Activated T-cell treated with anti-CD3 and anti-CD28 coated beads for 24 hours (primary cell): ENCODE measurements at places on chromosomes 11 and 22.

- DNase-seq, result no peak
Measured at GRCh38 chr11:68142441-68143309, 21.5 kb upstream of the CHKA start.

- no peak for DNase-seq
Measured at GRCh38 chr11:68956547-68957254, 24.1 kb downstream of the MRGPRD start.

- DNase-seq, result no peak
Measured at GRCh38 chr11:127103586-127104388, 103.2 kb upstream of the KIRREL3 start.

- DNase-seq, result no peak
Measured at GRCh38 chr11:16863389-16863788, 124.9 kb downstream of the C11orf58 start.

DNA sequence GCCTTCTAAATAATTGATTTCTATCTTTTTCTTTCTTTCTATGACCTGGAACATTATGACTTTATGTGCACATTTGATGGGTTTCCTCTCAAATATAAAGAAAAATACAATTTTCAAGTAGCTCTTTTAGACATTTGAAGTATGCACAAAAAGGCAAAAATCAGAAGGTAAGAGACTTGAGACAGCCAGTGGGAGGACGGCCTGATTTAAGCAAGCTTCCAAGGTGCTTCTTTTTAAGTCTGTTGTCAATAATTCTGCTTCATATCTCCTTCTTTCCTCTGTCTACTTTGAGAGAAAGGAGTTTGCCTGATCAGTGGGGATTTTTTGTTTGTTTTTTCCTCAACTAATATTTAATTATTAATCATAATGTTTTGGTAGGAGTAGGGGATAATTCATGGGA, 188.2 kb upstream of the ARHGAP20 start:
- DNase-seq, result no peak

GRCh38 chr22:50536226-50536625, 6.4 kb upstream of the TYMP start:
- DNase-seq, result no peak

DNA sequence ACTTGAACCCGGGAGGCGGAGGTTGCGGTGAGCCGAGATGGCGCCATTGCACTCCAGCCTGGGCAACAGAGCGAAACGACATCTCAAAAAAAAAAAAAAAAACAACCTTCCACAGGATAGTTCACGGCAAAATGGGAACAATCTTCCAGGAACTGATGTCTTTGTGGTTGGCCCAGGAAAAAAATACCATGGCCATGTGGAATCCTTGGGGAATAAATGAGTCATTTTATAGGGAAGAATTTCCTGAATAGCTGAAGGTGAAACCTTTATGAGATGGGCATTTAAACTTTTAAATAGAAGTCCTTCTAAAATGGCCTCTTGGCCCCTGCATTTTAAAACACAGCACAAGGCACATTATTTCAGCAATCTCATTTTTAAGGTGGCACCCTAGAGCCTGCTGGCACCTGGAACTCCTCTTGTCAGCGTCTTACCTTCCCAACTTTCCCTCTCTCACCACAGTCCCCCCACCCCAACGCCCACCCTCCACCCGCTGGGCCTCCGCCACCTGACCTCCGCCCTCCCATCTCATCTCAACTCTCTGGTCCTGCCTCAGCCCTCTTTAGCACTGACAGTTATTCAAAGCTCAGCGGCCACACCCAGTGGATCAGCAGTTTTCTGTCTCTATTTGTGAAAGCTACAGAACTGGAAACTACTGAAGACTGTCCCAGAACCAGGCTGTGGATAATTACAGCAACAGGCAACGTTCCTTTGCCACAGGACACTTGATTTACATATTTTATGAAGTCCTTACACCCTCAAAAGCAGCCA, 43.1 kb downstream of the SCGB1A1 start:
- DNase-seq, result no peak

GRCh38 chr11:122633219-122633829, 22.2 kb upstream of the UBASH3B start:
- DNase-seq, result no peak

DNA sequence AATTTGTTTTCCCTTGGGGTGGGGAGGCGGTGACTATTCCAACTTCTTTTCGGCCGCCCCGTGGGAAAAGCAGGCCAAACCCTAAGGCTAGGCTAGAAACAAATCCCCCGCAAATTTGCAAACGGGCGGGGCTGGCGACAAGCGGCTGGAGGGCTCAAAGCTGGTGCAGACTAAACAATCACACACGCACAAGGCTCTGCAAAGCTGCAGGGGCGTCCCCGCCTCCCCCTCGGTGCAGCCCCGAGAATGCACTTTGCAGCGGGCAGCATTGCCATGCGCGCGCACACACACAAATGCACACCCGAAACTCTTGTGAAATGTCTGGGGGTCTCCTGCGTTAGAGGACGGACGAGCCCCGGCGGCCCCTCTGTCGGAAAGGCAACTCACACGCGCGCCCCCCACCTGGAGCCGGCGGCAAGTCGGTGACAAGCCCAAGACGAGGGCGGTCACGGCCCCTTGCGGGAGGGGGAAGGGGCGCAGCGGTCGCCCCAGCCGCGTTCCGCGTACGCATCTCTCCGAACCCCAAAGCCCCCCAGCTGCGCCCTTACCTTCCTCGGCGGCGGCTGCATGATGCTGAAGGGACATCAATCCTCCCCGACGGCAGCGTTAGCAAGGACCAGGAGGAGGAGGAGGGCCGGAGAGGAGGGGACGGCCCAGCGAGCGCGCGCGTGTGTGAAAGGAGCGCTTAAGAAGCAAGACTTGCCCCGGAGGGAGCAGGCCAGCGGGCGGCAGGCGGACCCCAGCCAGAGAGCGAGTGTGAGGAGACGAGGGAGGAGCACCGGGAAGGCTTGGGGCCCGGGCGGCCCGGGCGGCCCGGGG, 600 bp downstream of the FCHSD2 start:
- peak; percentile 41 for DNase-seq

GRCh38 chr11:122917311-122917710, 34.8 kb downstream of the JHY start:
- DNase-seq, result no peak

GRCh38 chr11:57330029-57330428, 5.3 kb upstream of the TNKS1BP1 start:
- DNase-seq, result no peak

DNA sequence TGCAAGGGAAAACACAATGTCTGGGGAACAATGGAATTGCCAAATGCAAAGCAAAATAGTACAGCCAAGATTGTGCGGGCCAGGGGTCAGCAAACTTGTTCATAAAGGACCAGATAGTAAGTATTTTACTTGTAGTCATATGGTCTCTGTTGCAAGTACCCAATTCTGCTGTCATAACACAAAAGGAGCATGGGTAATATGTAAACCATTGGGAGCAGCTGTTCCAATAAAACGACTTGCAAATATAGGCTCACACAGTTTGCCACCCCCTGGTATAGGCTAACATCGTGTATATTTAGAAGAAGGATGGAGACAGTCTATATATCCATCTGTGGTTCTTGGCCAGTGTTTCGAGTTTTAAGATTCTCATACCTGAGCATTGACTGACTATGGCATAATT, 15.6 kb downstream of the SDHAF2 start:
- no peak for DNase-seq

GRCh38 chr11:107679255-107680024, 32.4 kb downstream of the SLN start:
- no peak for DNase-seq

DNA sequence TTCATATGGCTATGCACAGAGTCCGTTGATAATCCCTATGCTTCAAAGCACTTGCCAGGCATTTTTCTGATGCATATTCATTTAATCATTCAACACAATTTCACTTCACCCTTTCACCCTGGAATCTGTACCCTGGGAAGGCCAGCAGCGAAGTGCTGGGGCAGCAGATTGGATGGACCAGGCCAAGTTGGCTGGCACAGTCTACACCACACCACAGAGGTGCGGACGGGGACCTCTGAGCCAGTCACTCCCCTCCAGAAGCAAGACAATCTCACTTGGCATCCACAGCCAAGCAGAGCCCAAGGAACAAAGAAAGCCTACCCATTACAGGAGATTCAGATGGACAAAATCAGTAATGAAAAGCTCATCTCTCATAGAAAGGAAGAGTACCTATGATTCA, 130.2 kb downstream of the GALNT18 start:
- DNase-seq, result no peak

DNA sequence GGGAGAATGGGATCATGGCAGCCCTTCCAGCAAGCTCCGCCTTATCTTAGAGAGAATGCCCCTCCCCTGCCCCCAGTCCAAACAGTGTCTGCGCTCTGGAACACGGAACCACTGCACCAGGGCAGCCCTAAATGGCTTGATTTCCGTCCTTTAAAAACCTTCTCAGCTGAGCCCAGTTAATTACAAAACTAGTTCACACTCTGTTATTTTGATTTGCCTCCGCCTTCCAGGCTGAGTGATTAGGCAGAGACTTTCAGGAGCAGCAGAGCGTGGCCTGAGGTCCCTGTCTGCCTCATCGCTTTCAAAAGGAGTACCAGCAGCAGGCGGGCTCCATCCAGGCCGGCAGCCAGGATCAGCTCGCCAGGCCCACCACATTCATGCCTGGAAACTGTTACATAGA, 313.0 kb downstream of the BRD1 start:
- DNase-seq, result no peak

- no peak for DNase-seq
Measured at GRCh38 chr11:60280412-60280811, at the start of gene MS4A4A. TSS of gene MS4A4A (plus strand) at chr11:60280666. CDS start at chr11:60280676, 10 bp downstream.

GRCh38 chr11:65435411-65435931, 12.9 kb downstream of the NEAT1 start:
- no peak for DNase-seq

- DNase-seq, result no peak
Measured at GRCh38 chr11:101010899-101011298, 118.7 kb downstream of the PGR start.

- no peak for DNase-seq
Measured at GRCh38 chr11:12981676-12982522, 27.2 kb upstream of the RASSF10 start.

DNA sequence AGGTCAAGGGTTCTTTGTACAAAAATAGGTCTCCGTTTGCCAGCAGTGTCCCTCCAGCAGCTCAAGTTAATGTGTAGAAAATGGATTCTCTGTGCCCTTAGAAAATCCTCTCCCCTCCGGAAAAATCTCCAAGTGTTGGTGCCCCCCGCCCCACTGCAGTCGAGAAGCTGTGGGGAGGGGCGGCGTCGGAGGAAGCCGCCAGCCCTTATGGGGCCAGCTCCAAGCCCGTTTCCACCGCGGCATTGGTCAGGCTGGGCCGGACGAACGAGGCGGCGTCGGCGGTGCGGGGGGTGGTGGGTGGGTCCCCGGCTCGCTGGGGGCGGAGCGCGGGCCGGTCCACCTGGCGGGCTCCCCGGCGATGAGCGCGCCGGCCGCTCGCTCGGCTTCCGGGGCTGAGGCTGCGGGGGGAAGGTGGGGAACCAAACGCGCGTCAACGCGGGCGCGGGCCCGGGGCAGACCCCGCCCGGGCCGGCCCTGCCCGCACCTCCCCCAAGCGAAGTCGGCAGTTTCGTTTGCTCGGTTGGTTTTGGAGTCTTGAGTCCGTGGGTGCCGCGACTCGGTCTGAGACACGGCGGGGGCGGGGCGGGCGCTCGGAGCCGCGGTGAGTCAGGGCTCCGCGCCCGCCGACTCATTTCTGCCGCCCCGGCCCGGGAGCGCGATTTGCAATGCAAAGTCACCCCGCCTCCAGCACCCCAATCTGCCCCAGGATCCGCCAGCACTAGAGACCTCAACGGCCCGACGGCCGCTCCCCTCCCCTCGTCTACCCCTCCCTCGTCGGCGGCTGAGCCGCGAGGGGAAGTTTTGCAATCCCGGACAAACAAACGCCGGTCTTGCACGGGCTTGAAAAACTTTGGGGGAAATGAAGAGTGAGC, 1.4 kb downstream of the ASCL2 start:
- peak; percentile 75 for DNase-seq

GRCh38 chr11:76589964-76590950, 80.3 kb downstream of the LRRC32 start:
- DNase-seq, result no peak

DNA sequence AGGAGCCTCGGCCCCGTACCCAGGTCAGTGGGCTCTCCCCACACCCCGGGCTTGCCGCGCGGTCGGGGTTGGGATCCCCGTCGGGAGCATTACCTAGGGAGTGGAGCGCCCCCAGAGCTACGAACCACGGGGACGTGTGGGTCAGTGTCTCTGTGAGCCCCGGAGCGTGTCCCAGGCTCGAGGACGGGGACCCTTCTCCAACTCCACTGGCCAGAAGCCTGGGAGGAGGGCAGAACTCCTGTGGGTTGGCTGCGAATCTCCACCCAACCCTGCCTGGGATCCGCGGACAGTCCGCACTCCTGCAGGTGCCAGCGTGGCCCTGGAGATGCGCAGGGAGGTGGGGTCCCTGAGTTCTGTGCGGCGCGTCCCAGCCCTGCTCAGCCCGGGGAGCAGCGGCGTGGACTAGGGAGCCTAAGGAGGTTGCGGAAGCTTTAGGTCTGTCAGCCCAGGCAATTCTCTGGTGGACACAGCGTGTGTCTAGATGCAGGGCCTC, 346 bp downstream of the PPFIBP2 start:
- DNase-seq, result peak; percentile 13

- no peak for DNase-seq
Measured at GRCh38 chr11:47606731-47607130, 12.5 kb upstream of the C1QTNF4 start.

DNA sequence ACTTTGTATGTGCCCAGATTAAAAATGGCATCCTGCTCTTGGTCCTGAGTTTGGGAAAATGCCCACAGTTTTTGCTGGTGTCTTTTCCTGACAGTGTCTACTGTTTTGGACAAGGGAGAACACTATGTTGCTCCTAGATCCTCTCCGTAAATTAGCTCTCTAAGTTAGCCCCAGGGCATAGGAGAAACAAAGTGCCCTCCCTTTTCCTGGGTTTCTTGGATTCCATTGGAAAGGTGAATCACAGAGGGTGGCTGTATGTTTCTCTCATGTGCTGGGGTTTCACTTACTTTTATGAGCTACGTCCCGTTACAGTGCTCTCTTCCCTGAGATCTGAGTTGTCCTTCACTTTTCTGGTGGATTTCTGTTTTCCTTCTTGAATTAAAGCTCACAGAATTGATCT, 782.8 kb downstream of the CNTN5 start:
- no peak for DNase-seq

- no peak for DNase-seq
Measured at GRCh38 chr11:113681282-113681681, 24.8 kb downstream of the TMPRSS5 start.

DNA sequence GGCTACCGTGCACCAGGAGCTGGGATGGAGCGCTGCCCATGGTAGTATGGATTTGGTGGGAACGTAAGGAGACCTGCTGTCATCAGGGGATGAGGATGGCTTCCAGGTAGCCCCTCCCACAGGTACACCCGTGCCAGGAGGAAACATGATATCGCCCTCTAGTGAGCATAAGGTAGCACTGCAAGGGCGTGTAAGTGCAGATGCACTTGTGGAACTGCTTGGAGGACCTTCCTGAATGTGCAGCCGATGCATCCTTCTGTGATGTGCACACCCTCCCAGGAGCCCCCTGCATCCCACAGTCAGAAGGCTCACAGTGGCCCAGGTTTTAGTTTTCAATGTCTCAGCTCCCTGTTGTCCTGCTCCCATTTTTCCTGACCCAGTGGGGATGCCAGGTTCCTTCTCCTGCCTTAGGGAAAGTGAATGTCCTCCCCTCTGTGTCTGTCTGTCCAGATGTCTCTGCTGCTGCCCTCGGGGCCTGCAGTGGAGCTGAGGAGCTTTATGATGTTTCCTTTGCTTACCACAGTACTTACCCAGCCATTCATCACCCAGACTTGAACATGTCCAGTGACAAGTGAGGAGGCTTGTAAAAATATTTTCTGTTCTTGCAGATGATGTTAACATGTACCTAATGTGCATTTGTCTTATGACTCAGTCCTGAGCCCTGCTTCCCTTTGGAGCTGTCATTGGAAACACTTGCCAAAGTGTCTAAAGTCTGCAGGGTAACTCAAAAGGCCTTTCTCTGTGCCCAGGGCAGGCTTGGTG, 49.2 kb downstream of the DBX1 start:
- peak; percentile 35 for DNase-seq
